ELR (cell line): ENCODE measurements at places on chromosomes 7 and 10.

DNA sequence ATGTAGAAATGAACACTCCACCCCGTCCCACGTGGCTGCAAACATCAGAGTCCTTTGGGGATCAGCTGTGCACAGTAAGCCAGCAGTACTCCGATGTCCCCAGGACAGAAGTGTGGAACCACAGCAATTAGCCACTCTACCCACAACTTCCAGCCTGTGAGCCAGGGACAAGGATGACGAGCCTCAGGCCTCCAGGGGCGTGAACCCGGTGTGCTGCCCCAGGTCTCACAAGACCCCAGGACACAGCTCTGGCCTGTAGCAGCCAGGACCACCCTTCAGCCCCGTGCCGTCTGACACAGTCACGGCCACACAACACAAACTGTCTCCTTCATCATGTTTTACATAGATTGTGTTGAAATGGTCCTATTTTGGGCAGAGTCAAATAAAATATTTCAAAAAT, 113.0 kb upstream of the DIP2C start:
- DNase-seq, result no peak

DNA sequence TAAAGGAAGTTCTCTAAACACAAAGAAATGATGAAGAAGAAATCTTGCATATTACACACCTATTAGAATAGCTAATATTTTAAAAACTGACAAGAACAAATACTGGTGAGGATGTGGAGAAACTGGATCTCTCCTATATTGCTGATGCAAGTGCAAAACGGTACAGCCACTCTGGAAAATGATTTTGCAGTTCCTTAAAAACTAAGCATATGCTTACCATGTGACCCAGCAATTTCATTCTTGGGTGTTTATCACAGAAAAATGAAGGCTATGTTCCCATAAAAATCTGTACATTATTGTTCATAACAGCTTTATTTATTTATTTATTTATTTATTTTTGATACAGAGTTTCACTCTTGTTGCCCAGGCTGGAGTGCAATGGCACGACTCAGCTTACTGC, 14.9 kb upstream of the PLEKHA1 start:
- no peak for DNase-seq

DNA sequence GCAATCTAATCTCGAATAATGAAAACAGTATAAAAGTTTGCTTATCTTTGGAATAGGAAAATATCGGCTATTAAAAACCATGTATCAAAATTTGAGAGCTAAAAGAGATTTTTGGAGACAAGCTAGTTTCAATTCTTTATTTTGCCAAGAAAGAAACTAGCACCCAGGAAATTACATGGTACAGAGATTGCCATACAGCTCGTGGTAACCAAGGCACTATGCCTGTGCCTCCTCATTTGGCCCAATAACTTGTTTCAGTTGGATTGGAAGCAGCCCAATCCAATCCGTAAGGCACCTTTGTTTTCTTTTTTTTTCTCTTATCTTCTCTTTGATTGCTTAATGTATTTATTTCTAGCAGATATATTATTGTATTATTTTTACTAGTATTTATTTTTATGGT, 55.0 kb downstream of the GNAI1 start:
- DNase-seq, result no peak

DNA sequence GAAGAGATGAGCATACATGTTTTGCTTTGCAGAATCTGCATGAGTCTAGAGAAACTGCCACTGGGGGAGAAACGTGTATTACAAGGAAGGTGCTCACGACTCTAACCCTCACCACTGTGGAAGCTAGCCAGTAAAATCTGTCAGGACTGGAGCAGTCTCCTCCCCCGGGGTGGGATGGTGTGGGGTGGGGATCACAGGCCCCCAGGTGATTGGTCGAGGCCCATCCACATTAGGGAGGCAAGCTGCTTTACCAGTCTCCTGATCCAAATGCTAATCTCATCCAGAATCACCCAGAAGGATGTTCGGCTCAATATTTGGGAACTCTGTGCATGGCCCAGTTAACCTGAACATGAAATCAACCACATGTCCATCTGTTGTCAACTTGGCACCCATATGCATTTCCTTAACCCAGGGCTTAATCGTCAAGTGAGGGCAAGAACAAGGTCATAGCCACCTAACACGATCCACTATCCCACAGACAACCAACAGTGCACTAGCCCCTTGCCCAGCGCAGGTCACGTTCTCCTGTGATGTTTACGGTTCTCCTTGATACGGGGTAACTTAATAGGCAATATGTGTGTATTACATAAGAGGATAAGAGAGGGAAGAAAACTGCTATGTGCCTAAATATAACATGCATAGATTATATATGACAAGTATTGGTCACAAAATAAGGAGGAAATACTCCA, 40.8 kb downstream of the DNAJB6 start:
- no peak for DNase-seq

GRCh38 chr10:103415581-103415980, 19.2 kb downstream of the PDCD11 start:
- DNase-seq, result no peak

GRCh38 chr10:725302-725701, 35.8 kb upstream of the DIP2C start:
- DNase-seq, result no peak

DNA sequence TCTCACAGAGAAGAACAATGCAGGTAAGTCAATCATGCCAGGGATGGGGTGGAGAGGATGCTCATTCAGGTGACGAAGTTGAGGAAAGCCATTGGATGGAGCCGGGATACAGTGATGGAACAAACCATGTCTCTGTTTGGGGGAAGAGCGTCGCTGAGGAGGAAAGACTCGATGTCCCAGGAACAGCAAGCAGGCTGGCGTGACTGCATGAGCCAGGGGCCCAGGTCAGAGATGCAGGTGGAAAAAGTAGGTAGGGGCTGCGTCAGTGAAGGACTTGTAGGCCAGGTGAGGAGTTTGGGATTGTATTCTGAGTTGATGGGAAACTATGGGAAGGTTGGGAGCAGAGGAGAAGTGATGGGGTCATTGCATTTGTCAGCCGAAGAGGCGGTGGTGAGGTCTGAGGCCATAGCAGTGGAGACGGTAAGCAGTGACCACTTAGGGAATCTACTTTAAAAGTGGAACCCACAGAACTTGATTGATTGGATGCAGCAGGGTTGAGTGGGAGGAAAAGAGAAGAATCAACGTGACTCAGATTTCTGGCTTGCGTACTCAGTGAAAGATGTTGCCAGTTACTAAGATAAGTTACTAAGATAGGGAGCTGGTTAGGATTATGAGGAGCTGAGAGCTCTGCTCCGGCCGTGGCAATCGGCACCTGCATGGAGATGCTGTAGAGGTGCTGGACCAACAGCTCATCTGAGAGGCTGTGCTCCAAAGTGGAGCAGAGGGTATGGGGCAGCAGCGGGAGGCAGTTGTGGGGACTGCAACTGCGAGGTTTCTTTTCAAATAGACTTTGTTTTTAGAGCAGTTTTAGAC, 12.5 kb upstream of the IL2RA start:
- peak; percentile 19 for DNase-seq

DNA sequence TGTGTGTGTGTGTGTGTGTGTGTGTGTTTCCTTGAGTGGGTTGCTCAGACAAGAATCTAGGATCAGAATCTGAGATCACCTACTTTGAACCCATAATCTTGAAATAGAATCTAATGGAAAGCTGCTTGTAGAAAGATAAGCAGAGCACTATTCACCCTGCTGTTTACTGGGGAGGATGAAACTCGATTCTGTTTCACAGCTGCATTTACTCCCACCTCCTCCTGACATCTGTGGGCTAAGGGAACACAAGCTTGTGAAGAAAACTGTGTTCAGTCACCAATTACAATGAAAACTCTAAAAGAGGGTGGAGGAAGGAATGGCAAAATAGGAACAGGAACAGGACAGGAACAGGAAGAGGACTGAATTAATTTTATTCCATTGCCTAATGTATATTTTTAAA, 269.5 kb downstream of the TSPAN12 start:
- no peak for DNase-seq

DNA sequence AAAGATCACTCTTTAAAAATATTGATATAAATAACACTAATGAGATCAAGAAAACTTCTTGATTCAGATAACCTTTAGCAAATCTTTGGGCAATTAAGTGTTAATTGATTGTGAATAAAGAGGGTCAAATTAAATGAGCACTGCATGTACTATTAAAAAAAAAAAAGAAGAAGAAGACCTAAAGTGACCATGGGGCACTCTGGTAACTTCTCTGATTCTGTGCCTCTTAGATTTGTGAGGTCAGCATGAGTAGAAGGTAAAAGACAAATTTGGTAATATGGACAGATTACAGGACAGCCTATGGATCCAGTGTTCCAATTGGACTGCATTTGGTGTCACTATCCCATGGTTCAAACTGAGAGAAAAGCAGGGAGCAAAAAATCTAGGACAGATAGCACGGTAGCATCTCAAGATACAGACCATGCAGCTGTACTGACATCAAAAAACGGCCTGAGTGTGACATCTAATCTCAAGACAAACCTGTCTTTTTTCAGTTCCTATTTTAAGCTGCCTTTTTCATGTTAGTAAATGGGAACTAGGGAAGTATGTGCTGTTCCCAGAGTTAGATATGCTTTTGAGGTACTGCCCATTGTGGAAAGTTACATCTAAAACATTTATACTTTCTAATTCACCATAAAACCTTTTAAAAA, 128.0 kb downstream of the KCND2 start:
- DNase-seq, result no peak

DNA sequence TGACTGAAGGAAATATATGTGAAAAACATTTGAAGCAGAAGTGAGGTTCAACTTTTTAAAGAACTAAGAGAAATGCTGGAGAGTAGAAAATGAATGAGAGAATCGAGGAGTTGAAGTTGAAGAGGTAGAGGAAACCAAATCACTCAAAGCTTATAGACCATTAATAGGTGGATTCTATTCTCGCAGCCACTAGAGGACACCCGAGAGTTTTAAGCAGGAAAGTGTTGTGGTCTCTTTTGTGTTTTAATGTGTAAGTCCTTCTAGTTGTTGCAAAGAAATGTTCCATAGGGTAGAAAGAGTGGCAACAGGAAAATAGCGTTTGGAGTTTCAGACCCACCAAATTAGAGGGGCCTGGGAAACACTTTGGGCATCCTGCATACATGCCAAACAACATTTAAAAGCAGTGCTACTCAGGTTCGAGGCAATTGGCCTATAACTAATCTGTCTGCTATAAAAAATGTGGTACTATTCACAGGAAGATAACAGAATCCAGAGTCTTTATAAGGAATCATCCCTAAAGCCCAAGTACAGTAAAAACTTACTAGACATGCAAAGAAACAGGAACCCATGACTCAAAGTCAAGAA, 75.3 kb upstream of the TAS2R16 start:
- peak; percentile 3 for DNase-seq

DNA sequence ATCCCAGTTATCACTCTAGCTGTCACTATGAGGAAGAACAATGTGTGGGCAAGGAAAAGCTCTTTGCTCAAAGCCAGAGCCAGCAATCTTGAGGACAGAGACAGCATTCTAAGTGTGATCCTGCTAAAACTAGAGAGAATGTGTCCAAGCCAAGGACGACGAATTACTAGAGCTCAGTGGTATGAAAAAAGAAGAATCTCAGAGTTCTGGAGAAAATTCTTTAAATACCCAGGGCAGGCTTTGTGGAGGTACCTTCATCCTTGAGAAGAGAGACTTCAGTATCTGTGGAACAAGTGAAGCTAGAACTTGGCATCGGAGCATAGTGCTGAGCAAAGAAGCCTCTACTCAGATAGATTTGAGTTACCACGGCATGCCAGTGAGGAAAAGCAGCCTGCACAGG, 209.8 kb downstream of the TRIL start:
- DNase-seq, result no peak

GRCh38 chr7:84196084-84196503, 1.5 kb upstream of the SEMA3A start:
- peak; percentile 71 for DNase-seq

GRCh38 chr7:97446361-97446760, 285.5 kb upstream of the TAC1 start:
- DNase-seq, result no peak

GRCh38 chr10:69726850-69727249, 74.9 kb upstream of the COL13A1 start:
- DNase-seq, result no peak

DNA sequence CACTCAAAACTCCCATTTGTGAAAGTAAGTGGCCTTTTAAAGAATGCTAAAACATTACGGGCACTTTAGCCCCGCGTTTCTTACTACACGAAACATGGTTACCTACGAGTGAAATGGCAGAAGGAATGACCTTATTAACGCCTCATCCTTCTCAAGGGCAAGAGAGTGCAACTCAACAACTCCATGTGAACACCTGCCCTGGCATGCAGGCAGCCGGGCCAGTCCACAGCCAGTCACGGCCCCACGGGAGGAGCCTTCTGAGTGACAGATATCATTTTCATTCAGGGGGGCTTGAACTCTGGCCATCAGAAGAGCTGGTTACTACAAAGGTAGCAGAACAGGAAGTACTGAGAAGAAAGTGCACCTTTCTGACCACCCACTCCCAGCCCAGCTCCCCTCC, 236.1 kb downstream of the PTPRN2 start:
- no peak for DNase-seq

DNA sequence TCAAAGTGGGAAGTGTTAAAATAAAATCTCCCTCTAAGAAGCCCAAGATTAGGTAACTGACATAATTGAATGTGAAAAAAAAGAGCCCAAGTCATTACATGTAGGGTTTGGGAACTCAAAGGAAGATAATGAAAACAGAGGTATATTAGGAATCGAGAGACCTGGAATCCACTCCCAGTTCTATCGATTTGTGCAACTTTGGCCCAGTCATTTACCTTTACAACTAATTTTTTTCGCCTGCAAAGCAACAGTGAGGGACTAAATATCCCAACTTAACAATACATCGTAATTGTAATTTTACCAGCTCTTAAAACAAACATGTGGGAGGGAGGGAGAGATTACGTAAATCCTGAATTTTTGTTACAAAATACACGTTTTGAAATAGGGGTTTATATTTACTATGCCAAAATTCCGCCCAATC, 1.4 kb downstream of the MINDY3 start:
- DNase-seq, result no peak

DNA sequence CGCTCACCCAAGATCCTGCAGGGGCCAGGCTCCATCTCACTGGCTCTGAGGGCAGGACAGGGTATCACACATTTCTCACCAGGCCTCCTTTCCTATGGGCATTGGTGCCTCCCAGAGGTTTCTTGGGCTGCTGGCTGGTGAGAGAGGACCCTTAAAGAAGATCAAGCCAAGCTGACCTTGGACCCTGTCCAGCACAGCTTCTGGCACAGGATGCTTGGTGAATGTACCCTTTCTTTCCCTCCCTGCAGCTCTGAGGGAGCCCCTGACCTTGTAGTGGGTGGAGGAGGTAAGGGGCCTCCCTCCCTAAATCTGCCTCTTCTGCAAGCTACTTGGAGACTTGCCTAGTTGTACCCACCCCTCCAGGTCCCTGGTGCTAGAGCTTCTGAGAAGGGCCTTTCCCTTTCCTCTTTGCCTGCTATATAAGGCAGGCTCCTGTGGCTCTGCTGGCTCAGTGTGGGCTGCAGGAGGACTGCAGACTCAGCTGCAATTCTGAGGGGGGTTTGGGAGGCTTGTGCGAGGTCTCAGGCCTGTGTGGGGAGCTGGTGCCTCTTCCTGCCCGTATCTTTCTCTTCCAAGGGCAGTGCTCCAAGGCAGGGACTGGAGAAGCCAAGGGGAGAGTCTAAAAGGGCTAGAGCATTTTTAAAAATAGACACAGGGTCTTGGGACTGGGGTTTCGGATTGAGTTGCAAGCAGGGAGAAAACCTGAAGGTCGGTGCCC, 11.7 kb upstream of the TRIM8 start:
- peak; percentile 35 for DNase-seq
